Hematopoietic multipotent progenitor cell (in vitro differentiated cells): ENCODE measurements at places on chromosomes 5 and 9.
A peak's percentile ranks its signal among the peaks of the same experiment; 100 is the strongest.

- DNase-seq: peak; percentile 43
Observed at GRCh38 chr5:7850395-7851239, at the start of gene CFAP90. Gene CFAP90 (minus strand): TSS chr5:7851133. CDS start chr5:7851021, 112 bp downstream.

GRCh38 chr5:150762211-150762610, 3.4 kb upstream of the DCTN4 start:
- DNase-seq: peak; percentile 5

DNA sequence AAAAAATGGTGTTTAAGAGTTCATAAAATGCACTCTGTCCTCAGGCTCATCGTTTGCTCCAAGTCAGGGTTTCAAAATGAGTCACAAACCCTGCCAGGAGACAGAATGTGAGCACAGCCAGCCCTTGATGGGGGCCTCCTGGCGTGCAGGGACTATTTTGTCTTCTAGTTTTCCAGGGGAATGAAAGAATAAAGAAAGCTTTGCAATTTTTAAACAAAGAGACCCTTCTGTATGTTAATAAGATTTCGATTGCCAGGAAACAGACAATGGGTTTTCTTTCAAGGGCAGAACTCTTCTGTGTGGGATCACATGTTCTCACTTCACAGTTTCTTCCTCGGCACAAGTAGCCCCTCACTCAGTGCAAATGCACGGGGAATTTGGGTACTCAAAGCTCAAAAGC, 121.4 kb upstream of the C6 start:
- DNase-seq: no peak

DNA sequence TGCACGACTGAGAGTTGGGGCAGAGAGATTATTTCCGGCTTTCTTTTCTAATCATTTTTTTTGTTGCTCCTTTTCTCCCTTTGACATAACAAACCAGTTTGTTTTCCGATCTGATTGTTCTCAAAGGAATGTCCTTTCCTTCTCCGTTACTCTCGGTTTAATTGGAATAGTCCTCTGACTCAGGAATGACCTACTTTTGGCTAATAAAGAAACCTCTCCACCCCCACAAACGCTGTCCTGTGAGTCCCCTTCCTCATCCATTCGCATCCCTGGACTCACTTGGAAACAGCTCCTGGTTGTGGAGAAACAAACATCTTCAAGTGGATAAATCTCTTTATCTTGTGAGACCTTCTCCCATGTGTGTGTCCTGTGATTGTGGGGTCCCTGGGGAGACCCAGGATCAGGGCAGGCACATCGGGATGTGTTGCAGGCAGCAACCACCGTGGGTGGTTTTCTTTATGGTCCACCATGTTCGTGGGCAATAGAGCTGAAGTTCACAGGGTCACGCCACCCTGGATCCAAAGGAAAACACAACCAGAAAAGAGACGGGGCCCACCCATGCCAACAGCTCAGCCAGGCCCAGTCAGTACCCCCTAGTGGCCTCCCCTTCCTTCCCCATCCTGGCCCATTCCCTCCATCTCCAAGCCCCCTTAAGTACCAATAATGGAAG, 45.2 kb upstream of the NEK6 start:
- DNase-seq: no peak

DNA sequence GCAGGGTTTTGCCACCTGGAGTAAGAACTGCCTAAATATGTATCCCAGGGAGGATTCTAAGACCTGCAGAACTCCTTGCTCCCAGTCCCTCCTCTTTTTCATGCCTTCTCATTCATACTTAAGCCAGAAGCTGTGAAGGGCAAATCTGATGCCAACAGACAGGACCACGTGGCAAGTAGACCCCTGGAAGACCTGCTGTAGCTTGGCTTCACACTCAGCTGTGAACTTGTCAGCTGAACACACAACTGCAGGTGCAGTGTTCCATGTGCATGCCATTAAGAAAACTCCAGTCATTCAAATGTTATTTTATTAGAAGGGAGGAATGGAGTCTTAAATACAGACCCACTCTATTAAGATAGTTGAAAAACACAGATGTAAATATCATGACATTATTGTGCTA, 79.3 kb upstream of the AGXT2 start:
- no peak for DNase-seq

GRCh38 chr5:68315679-68316271, 100.2 kb downstream of the PIK3R1 start:
- DNase-seq: no peak

- DNase-seq: no peak
Observed at GRCh38 chr9:125659201-125659840, 47.7 kb downstream of the MAPKAP1 start.

DNA sequence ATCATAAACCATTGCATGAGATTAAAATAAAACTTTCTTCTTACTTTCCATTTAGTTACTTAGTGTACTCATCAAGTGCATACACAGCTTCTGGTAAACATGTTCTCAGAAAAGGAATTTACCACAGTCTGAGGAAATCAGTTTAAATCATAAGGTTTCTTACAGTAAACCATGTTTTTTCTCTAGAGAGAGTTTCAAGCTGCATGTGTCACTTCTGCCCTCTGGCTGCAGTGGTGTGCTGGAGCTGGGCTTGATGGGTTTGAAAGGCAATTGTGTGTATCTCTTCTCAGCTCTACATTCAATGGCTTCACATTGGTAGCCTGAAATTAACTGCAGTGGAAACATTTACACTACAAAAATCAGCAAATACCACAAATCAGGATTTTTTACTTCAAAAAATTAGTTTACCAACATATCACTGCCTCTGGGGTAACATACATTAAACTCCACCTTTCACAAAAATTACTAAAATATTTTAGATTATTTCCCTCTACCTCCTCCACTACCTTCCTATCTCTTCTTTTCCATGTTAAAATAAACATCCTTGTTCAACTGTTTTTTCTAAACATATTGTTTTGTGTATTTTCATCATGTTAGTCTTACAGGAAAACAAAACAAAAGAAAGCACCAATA, 414.3 kb downstream of the ANXA1 start:
- DNase-seq: no peak

DNA sequence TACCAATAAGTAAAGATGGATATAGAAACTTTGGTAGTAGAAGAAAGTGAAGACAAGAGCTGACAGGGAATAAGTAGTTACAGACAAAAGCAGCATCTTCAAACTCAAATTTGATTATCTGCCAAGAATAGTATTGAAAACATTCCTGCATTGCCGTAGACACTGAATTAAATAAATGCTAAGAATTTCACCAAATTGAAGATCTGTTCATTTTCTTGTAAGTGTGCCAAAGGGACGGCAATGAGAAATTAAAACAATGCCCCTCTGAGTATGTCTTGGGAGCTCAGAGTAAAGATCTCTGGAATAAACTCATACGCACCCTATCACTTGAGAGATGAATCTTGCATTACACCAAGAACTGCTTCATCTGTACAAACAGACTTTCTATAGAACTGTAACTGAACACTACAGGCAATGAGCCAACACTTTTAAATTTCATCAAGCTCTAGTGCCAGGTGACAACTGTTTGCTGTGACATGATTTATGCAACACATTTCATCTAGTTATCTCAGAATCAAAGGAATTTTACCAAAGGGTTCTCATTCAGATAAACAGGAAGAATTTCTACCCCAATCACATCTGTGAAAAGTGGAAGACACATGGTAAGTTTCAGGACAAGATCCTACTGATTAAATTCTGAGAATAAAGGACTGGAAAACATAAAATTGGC, 66.9 kb downstream of the RFX3 start:
- DNase-seq: no peak

DNA sequence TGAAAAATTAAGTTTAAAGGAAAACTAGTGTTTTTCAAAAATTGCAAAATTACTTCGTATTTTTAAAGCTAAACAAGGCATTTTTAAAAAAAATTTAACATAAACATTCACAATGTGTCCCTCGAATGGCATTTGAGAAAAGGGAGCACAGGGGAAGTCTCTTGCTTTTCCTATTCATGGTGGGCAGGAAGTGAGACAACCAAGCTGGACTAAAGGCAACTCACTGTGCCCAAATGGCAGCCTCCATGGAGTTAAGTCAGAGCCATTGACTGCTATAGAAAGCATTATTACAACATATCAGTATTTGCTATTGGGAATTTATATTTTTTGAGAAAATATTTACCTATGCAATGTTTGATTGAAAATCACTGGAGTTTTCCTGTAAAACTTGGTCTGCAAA, 8.3 kb downstream of the HNRNPH1 start:
- DNase-seq: no peak

DNA sequence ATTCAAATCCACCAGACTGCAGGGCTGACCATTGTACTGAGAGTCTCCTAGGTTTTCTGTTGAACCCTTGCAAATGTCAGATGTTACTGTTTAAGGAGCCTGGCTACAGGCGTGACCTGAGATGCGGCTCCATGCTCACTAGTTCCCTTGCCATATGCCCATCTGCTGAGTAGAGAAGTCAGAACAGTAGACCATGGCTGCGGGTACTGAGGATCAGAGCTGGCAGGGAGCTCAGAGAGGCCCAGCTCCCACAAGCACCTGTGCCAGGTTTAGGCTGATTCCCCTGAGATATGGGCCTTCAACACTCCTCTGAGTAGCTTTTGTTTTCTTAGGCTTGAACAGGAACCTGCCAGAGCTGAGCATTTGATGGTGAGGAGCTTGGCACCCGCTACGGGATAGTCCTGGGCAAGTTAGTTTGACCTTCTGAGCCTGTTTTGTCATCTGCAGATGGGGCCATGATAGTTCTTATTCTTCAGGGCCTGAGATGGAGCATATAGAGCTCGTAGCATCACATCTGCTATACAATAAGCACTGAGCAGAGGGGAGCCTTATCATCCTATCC, 83.7 kb downstream of the BOD1 start:
- DNase-seq: no peak

DNA sequence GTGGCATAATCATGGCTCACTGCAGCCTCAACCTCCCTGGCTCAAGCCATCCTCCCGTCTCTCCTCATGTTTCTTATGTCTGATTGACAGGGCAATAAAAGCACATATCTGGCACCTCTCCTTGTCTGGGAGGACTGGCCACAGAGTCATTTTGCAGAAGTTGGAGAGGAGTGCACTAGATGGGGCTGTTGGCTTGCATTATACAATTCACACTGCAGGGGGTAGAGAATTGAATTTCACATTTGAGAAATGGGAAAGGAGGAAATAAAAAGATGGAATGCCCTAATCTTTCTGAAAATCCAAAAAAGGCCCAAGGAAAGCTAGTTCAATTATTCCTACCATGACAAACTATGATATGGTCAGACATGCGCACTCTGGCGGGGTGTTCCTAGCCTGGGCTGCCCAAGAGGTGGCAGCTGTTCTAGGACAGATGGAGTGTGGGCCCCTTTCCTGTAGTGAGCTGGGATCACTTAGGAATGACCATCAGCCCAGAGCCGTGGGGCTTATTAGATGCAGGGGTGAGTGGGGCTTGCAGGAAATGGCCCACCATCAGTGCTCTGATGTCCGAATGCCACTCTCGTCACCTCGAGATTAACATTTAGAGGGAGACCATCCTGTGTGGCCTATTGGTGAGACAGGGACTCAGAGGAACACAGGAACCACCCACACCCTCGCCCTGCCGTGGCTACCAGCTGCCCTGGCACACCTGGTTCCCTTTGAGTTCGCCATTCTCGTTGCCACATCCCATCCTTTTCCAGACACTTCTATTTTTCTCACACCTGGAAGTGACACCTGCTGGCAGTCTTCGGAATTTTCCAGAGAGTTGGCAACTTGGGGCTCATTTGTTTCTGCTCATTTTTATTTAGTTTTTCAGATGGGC, 21.8 kb upstream of the ANKRD18A start:
- no peak for DNase-seq

DNA sequence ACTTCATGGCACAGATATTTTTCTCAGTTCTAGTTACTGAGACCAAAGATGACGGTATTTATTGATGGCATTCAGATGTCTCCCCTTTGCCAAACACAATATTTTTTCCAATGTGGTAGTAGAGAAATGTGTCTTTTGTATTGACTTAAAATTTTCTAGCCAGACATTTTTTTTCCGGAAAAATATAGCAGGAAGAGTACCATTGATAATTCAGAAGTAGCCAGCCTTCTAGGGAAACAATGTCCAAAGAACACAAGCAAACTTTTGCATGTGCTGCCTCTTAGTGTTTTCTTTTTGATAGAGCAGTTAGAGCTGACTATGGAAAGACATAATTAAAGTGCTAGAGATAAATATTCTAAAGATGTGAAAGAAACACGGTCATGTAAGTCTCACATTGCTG, 231.4 kb downstream of the MARCHF11 start:
- DNase-seq: no peak

DNA sequence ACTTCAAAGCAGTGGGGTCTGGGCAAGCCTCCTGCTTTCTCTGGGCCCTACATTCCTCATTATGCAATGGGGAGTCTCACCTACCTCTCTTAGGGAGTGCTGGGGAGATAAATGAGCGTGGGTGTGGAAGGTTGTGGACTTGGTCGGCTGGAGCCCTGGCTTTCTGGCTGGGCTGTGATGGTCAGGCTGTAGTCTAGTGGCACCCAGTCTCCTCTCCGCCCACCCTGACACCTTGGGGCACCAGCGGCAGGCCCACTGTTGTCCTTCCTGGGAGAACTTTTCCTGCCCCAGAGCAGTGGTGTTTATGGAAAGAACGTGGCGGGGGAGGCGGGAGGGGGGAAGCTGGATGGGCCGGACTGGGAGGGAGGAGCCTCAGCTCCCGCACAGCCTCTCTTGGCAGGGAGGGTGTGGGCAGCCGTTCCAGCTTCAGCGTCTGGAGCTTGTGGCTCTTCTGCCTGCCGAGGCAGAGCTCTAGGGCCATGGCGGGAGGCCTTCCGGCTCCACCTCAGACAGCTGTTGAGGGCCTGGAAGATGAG, 4.1 kb downstream of the PTGS1 start:
- no peak for DNase-seq
